ENCODE measurements at places on chromosomes 6 and 20.

GRCh38 chr6:134398453-134398852 lies 80.5 kb upstream of the SGK1 start:
- peak; percentile 23 for DNase-seq

DNA sequence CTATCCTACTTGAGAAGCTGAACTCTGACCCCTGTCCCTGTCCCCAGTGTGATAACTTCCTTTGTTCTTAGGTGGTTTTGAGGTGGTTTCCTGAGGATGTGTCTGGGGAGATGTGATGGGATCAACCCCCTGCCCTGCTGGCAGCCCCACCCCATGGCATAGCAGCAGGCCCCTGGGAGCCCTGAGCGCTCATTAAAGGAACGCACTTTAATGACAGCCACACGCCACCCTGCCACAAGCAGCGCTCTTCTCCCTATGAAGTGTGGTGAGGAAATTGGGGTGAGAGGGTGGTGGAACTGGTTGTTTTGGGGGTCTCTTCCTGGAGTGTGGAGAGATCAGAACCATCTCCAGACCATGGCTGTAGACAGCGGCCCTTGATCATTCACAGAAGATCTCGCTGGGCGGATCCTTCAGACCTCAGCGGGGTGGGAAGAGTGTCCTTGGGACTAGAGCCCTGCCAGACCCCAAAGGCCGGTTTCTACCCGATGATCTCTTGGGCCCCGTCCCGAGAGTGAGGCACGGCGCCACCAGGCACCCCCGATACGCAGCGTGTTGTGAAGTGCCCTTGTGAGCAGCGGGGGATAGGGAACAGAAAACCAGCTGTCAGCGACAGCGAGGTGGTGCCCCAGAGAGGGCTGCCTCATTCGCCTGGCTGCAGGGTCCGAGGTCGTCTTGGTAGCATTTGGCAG lies 45.4 kb downstream of the SYNJ2 start:
- peak; percentile 34 for DNase-seq

DNA sequence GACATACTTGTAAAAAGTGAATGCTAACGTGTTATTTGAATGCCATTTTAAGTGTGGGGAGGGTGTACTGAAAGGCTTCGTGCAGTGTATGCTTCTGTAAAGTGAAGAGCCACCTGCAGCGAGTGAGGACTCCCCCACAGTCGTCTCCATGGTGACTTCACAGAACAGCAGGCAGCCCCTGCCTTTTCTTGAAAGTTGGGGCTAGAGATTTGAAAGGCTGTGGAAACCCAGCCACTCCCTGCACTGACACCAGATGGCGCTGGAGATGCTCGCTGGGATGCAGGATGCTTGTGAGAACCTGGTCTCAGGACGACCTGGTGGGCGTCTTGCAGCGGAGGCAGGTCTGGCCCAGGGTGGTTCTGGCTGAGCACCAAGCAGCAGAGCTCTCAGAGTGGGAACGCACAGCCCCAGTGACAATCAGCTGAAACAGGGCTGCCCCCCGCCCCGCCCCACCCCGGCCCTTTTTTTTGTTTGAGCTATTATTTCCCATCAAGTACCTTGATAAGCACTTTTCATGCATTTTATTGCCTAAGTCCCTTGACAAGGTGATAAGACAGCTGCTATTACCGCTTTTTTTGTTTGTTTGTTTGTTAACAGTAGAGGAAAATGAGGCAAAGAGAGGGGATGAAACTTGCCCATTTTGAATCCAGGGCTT lies 150.3 kb downstream of the SYCP2 start:
- DNase-seq, result peak; percentile 42

- DNase-seq, result no peak
Measured at GRCh38 chr20:51034988-51035656, 12.2 kb upstream of the KCNG1 start.

DNA sequence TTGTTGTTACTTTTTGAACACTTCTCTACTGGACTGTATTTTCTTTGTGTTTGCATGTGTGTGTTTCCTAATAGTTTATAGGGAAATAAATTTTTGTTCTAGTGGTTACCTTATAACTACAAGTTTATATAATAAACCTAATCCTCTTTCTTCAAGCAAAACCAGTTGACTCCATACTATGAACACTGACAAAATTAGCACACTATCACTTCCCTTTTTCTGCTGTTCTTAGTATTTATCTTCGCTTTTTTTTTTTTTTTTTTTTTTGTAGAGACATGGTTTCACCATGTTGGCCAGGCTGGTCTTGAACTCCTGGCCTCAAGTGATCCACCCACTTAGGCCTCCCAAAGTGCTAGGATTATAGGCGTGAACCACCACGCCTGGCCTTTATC lies 25.0 kb upstream of the C6orf62 start:
- peak; percentile 54 for DNase-seq

DNA sequence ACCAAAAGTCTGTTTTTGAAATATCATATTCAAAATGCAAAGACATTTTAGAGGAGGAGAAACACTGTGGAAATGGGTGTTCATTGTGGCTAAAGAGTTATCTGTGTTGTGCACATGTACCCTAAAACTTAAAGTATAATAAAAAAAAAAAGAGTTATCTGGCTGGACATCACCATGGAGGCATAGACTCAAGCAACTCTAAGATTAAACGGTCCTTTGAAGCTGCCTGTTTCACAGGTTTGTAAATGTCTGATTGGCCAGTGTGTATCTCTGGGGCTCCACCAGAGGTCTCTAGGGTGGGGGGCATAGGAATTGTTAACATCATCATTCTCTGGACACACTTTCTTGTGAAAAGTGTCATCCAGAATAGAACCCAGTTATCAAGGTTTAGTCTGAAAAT lies 39.2 kb downstream of the TSPYL4 start:
- no peak for DNase-seq

- no peak for DNase-seq
Measured at GRCh38 chr6:92495242-92495641, 924.1 kb downstream of the EPHA7 start.

GRCh38 chr20:15045246-15045645 lies 707.8 kb upstream of the FLRT3 start:
- DNase-seq, result no peak

DNA sequence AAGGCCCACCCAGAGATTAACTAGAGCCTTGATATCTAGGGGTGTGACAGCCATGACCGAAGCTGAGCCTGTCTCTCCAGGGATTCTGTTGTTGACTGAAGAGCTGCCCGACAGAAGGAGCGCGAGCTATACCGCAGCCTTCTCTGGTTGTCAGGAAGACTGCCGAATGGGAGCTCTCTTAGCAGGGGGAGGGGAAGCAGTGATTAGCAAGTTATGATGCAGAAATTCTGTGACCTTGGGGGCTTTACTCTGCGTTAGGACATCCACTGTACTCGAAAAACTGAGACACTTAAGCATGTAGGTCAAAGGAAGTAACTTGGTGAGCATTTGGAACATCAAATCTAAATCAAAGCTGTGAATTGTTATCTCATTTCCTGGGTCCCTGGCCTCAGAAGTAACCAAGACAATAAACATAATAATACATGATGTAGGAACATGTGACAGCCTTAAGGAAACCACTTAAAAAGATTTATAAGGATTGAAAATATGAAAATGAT lies 84.7 kb downstream of the MAP3K4 start:
- DNase-seq, result no peak

Measured in AML-193 (cell line).